Naive thymus-derived CD4-positive, alpha-beta T cell (primary cell): ENCODE measurements at places on chromosomes 2 and 18.

DNA sequence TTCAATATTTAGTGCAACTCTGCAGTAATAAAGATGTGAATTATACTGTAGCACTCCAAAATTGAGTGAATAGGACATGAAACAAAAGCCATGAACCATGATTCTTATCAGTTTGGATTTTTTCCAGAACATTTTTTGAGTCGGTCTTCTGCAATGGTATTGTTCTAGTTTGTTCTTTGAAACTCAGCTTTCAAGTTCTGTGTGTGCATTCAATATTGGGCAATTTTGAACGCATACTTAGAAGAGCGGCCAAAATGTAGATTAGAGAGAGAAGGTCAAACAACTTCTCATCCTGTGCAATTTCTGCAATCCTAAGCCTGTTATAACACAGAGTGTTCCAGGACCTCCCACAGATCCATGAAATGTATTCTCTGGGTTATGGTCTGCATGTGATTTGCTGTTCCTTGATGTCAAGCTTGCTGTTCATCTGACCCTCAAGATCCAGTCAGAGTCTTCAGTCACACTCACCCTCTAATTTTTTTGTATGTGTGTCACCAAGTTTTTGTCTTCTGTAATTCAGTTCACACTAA, 48.3 kb downstream of the TSPYL6 start:
- no peak for DNase-seq

- peak; percentile 22 for DNase-seq
Measured at GRCh38 chr2:178700922-178701342, 106.3 kb downstream of the TTN start.

DNA sequence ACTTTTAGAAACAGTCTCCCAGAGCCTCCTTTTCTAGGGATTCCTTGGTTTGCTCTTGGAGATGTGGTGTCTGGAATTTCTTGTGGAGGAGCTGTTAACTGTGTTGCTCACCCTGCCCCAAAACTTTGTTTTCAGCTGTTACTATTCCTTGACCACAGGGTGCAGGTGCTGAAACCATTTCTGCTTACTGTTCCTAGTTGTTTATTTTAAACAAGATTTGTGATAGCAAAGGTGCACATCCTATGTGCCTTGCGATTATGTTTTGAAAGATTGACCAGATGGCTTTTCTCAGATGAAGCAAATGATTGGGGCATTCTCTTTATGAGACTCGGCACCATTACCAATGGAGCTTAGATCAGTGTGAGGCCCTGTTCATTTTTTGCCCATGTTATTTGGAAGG, 111.2 kb downstream of the RAB3GAP1 start:
- no peak for DNase-seq

GRCh38 chr2:188450732-188451483, 159.2 kb downstream of the GULP1 start:
- DNase-seq: no peak

DNA sequence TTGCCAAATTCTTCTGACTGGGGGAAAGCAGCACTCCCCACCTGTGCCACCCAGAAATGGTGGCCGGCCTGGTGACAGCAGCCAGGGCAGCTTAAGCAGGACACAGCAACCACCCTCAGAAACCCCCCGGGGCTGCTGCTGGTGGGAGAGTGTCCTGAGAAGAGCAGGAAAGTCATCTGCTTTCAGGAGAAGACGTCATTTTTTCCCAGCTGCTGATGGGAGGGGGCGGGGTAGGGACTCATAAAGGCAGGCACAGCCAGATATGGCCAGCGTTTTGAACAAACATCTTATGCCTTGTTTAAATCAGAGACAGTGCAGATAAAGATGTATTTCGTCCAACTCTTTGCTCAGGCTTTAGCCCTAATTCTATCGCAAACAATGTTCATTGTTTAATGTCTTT, 139.5 kb downstream of the LRRC30 start:
- no peak for DNase-seq

- DNase-seq: no peak
Measured at GRCh38 chr2:1136846-1137245, 186.2 kb downstream of the SNTG2 start.

GRCh38 chr2:172436889-172437288, 9.5 kb downstream of the ITGA6 start:
- no peak for DNase-seq

GRCh38 chr2:81872006-81872405, 1567.5 kb upstream of the LRRTM1 start:
- DNase-seq: no peak

- DNase-seq: no peak
Measured at GRCh38 chr2:174745142-174745541, 19.1 kb downstream of the CHRNA1 start.

GRCh38 chr2:96552315-96553175, 16.0 kb downstream of the ARID5A start:
- no peak for DNase-seq
